ENCODE measurements at places on chromosomes 11 and 22.

DNA sequence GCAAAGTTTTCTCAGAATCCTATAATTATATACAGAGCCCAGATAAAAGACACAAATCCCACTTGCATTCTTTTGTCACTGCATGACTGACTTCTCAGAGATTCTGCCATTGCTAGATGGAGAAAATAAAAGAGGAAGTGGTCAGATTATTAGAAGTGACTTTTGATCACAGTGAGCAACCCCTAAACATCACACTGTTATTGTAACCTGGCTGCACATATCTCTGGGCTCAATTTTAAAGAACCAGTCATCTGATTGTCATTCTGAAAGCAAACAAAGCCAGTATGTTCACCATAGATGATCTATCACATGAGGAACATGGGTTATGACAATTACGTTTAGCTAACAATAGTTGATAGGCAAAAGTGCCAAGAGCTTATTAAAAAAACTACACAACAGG is 47.8 kb downstream of the COPB1 start:
- peak; percentile 57 for DNase-seq

- no peak for DNase-seq
Observed at GRCh38 chr22:24952837-24953383, 394 bp downstream of the KIAA1671 start.

DNA sequence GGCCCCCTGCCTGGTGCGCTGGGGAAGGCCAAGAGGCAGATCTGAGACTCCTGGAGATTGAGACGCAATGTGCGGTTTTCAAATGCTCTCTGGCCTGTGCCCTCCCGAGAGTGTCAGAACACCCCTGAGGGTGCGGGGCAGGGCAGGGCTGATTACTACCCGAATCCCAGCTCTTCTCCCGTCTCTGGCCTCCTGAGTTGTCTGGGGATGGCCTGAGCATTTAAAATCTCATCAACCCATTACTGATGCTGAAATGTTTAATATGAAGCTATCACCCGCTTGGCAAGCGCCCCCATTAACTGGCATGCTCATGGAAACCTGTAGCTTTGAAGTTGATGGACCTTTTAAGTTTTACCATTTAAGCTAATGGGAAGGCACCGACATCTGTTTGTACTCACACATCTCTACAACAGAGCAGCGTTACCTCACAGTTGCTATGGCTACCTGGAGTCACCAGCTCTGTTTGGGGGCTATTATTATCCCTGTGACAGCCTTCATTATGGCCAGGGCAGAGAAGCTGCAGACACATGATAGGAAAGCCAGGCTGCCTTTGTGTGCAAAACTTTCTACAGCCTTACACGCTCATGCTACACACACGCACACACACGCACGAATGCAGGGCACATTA is 3.6 kb upstream of the MB start:
- no peak for DNase-seq

- DNase-seq = no peak
Observed at GRCh38 chr22:33038131-33038772, 19.9 kb downstream of the SYN3 start.

GRCh38 chr11:8577791-8578581 is 16.0 kb downstream of the STK33 start:
- DNase-seq = no peak

DNA sequence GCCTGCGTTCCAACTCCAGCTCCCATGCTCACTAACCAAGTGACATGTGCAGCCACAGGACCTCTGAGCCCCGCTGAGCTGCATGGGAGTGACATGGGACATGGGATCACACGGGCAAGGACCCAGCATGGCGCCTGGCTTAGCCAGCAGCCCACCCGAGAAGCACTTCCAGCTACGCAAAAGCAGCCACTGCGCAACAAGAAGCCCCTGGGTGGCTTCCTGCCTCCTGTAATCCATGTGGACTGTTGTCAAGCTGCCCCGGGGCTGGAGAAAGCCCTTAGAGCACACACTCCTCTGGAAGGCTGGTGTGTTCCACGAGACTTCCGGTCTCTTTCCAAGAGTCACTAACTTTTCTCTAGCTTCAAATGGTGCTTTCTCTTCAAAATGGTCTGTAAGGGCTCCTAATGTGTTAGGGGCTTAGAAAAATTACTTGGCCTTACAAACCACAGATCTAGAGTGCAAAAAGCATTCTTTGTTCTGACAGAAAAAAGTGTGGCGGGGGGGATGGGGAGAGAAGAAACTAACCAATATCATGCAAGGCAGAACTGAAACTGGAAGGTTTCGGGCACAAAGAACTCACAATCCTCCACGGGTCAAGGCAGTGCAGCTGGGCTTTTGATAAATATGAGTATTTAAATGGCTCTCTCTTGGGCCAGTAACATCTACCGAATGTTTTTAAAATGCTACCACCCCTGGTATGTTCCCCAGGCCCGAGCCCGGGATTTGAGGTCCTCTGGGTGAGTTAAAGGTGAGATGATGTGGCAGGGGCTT is 5.5 kb downstream of the C11orf24 start:
- DNase-seq = no peak

DNA sequence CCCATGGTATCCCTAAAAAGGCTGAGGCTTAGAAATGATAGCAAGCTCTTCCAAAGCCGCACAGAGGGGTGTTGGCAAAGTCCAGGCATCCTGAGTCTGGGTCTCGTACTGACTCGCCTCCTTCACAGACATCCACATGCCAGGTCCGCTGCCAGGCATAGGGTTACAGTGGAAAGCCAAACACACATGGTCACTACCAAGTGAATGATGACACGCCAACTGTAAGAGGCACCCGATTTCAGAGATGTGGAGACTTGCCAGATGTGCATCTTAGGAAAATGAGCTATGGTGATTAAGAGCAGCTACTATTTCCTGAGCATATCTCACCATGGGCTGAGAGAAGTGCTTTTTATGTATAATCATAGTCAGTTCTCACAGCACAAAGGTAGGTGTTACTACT is 314.9 kb downstream of the MIAT start:
- no peak for DNase-seq

DNA sequence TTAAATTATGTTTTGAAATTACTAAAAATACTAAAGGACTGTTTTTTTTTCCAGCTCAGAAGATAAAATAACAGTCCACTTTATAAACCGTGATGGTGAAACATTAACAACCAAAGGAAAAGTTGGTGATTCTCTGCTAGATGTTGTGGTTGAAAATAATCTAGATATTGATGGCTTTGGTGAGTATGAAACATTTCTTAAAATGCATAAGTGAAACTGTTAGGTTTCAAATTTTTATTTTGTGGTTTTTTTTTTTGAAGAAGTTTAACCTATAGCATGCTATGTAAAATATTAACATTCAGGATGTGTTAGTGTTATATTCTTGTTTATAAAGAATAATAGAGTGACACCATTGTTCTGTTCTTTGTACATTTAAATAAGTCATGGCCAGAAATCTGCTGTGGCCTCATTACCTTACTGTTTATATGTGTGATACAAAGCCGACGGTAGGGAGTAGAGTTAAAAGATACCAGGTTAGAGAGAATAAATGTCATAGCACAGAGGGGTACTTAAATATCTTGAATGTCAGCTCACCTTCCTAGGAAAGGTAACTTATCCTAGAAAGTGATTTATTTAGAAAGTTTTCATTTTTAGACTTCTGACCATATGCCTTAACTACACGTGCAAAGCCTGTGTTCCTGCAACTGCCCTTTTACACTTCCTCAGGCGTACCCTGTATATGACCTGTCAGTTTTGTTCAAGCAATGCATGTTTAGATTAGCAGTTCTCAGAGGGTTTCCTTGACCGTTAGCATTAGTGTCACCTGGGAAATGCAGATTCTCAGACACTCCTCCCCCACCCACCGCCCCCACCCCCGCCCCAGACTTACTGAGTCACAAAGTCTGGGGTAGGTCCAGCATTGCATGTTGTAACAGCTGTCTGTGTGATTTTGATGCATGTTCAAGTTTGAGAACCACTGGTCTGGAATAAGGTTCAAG is 6.3 kb downstream of the FDX1 start:
- DNase-seq = no peak

DNA sequence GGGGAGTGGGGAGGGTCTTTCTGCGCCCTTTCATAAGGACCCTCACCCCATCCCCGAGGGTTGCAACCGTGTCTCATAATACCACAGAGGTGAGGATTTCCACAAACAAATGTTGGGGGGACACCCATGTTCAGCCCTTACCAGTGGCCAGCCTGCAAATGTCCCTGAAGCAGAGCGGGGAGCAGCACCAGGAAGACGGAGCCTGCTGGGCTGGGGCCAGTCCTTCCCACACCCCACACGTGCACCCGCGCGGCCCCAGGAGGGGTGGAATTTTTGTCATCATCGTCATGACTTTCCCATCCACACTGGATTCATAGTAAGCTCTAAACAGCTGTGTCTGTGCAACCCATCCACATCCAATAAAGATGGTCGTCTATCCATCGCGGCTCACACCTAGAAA is 409.8 kb downstream of the BRD1 start:
- DNase-seq = no peak

- no peak for DNase-seq
Observed at GRCh38 chr11:19947537-19948114, 212.6 kb downstream of the DBX1 start.

GRCh38 chr22:45009606-45010531 is at the start of gene PHF21B:
Gene PHF21B, minus strand, starts transcription at chr22:45010005. Its CDS starts 456 bp downstream, at chr22:45009549.
- DNase-seq = no peak

DNA sequence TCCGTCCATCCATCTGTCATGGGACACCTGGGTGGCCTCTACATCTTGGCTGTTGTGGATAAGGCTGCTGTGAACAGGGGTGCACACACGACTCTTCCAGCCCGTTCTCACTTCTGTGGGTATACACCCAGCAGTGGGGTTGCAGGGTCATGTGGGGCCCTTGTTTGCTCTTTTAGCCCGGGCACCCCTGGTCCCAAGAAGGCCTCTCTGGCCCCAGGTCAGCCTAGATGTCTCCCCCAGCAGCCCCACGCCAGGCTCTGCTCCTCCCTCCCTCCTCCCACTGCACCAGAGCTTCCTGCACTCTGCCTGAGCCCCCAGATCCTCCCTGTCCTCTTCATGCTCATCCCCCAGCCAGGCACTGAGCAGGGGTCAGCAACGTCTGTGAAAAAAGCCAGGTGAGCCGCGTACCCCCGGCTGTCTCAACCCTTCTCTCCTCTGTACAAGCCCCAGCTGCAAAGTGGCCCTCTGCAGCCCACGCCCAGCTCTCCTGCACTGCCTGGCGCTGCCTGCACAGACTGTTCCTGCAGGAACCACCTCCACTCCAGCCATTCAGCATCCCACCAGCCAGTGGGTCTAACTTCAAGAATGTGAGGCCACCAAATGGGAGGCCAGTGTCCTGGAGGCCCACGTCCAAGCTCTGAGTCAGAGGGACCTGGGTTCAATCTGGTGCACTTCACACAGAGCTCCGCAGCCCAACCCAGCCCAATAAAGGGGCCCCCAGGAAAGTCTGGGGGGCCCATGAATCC is 1508.9 kb downstream of the BRD1 start:
- no peak for DNase-seq

DNA sequence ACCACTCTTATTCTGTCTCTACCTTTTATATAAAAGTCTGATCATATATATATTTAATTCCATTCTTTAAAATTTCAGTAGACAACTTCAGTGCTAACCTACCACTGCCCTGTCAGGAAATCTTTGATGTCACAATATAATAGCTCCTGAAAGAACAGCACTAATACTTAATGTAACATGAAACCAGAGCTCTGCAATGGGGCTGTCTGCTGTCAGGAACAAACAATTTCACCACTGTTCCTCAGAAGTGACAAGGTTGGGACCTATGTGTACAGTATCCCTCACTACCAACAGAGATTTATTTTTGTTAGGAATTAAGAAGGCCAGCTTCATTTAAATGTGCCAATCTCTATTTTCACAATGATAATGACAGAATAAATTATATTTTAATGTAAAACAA is 165.5 kb upstream of the C11orf58 start:
- DNase-seq = no peak

GRCh38 chr11:129131316-129131715 is 60.8 kb downstream of the ARHGAP32 start:
- no peak for DNase-seq

DNA sequence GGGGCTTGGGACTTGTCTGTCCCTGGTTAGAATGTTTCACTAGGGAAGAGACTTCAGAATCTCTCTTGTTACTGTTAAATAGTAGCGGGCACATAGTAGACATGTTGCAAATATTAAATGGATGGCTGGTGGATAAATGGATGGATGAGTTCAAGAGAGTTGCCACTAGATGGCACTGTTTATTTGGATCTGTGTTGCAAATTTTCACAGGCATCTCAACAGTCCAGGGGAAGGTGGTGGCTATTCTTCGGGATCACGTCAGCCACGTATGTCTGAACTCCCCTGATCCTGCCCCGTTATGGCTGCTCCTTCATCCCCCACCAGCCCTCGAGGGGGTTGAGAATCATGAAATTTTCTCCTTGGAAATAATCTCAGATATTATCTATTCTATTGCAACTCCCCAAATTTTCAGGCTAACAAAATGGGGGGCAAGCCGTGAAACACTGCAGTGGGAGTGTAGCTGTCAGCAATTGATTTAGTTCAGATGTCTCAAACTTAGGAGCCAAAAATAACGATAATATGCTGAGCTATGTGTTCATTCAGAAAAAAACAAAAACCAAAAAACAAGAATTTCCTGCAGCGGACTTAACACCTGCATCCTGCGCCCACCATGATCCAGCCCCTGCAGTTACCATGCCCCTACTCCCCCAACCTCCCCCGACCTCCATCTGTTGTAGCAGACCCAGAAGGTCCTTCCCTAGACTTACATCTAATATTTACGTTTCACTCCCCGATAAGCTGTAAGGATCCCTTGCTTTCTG is 29.1 kb upstream of the BIRC3 start:
- peak; percentile 62 for DNase-seq

GRCh38 chr11:43845816-43846215 is 34.8 kb upstream of the ALKBH3 start:
- no peak for DNase-seq

GRCh38 chr11:63871962-63872799 is 33.3 kb downstream of the MARK2 start:
- DNase-seq = no peak

- DNase-seq = no peak
Observed at GRCh38 chr11:132058211-132058772, 687.9 kb downstream of the NTM start.

DNA sequence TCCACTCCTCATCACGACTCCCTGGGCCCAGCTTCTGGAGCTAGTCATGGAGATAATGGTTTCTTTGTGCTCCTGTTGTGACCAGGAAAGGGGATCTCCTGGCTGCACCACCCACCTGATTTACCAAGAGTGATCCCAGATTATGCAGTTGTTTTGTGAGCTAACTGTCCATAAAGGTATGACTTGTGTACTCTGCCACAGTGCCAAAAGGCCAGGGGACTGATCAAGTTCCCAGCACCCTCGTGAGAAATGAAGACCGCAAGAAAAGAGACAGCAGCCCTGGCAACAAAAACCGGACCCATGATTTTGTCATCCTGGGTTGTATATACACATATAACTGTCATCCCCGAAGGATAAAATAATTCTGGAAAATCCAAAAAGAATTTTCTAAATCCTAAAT is 26.6 kb downstream of the TUB start:
- DNase-seq = no peak

DNA sequence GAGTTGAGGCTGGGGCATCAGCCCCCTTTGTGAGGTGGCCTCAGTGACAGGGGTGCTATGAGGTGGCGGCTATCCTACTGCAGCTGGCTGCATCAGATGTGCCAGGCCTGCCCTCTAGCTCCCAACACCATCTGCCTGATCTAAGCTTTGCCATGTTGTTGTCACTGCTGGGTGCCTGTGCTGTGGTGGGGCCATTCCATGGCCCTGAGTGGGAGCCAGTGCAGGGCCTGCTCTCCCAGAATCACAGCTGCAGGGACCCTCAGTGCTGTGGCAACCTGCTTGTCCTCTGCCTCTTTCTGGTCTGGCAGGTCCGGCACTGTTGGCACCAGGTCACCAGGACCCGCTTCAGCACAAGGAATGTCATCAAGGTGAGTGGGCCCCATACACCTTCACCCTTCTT is 1.8 kb upstream of the SNU13 start:
- no peak for DNase-seq

All from memory B cell (primary cell).